ENCODE measurements at places on chromosomes 1 and 21.

DNA sequence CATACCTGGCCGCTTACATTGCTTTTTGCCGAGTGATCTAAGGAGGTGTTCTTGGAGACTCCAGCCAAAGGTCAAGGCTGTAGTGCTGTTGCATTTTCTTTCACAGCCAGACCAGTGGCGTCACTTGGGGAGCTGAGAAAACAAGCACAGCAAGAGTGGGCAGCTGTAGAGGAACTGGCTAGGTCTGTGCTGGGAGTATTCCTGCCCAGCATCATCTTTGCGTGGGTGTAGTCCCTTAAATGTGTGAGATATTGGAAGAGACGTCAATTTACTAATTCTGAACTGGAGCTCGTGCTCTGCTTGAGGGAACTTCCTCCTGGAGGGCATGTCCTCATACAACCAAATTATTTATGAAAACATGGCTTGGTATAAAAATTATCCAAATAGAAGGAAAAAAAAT is 10.2 kb downstream of the UBIAD1 start:
- no peak for DNase-seq

DNA sequence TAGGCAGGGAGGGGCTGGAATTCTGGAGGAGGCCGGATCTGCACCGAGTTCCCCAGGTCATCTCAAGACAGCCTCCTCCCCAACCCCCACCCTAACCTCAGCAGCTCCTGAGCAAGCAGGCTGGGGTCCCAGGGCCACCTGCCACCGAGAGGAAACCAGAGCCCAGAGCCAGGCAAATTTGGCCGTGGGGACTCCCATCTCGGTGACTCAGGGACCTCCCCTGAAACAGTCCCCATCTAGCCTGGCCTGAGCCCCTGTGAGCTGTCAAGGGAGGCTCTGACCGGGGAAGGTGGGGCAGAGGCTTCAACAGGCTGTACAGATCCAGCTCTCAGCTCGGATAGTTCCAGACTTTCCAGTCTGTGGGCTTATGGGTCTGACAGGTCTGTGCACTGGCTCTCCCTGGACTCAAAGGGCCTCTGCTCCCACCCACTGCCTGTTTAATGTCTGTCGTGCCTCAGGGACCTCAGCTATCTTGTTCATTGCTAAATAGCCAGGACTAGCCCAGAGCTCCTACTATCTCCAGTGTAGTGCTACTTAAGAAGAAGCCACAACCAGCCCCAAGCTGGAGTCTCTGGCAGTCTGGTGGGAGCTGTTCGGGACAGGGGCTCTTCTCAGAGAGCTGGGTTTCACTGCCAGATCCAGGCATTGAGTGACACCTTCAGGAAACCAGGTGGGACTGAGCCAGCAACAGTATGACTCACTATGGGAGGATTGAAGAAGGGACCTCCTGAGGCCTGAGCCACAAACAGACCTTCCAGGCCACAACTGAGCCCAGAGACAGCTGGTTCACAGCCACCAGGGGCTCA is 25.6 kb downstream of the MATN1 start:
- no peak for DNase-seq

- DNase-seq = no peak
Observed at GRCh38 chr1:54811066-54811465, 9.9 kb upstream of the TTC22 start.

- DNase-seq = peak; percentile 58
Observed at GRCh38 chr1:159071970-159072582, 4.5 kb downstream of the AIM2 start.

DNA sequence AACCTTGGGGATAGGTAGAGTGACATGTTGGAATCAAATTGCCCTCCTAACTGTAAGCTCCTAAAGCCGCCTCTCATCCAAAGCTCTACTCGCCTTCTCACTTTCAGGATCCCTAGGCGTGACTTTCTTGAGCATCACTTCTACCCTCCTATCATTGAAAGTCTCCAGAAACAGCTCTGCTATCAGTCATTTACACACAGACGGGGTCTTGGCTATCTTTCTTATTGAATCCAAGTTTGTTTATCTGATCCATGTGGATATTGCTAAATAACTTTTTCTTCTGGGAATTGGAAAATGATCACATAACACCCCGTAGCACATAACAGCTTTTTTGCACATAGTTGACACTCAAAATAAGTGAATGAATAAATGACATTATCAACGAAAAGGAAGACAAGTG is 216.4 kb upstream of the KIAA0040 start:
- DNase-seq = no peak

DNA sequence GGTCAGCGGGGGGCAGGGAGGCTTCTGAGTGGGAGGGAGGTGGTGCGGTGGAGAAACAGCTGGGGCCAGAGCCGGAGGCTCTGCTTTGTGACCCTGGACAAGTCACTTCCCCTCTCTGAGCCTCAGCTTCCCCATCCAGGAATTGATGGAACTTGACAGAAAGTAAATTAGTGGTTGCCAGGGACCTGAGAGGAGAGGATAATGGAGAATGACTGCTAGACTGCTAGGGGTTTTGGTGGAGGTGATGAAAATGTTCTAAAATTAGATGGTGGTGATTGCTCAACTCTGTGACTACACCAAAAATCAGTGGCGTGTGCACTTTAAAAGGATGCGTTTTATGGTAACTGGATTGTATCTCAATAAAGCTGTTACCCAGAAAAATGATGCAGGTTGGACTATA is 100.9 kb downstream of the ARHGEF10L start:
- DNase-seq = no peak

GRCh38 chr1:203290261-203291089 is 14.8 kb upstream of the BTG2 start:
- DNase-seq = peak; percentile 86

DNA sequence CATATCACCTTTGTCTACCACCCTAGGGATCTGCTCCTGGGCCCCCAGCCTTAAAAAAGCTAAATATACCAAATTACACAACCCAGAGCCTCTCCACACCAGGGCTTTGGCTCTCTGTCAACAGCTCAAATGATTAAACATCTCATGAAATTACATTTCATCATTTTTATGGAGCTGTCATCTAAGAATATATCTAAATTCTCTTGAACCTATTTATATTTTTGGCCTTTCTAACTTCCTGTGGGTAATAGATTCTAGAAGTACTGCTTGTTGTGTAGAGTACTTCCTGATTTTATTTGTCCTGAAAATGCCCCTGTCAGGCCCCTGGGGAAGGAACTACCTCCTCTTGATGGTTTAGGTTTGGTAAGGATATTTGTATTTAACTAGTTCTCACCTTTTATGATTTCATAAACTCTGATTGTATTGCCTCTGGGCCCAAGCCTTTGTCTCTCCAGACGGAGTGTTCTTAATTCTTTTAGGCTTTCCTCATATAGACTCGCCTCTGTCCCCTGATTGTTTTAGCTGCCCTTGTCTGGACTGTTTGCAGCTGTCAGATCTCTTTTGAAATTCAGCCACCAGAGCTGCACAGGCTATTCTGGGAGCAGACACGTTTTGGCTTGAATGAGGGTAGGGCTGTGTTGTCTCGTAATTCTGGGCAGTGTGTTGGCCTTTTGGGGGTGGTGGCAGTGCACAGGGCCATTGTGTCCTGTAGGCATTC is 16.6 kb downstream of the MYOG start:
- no peak for DNase-seq

DNA sequence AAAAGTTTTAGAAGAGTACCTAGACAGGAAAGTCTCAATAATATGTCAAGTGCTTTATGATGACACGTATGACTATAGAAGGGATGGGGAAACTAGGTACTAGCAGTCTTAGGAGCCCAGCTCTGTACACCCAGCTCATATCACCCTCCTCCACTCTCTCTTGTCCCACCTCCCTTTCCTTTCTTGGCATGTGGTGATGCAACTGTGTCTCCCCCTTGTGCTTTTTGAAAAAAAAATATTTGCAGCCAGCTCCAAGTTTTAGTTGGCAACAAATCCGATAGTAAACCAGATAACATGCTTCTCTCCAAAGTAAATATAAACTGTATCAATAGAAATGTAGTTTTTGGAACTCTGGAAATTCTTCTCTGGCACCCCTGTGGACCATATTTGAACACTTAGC is 280.7 kb downstream of the PDE4B start:
- DNase-seq = no peak

GRCh38 chr21:42200906-42201614 is 17.9 kb upstream of the ABCG1 start:
- DNase-seq = no peak
